ENCODE measurements at places on chromosomes 1 and 21.

DNA sequence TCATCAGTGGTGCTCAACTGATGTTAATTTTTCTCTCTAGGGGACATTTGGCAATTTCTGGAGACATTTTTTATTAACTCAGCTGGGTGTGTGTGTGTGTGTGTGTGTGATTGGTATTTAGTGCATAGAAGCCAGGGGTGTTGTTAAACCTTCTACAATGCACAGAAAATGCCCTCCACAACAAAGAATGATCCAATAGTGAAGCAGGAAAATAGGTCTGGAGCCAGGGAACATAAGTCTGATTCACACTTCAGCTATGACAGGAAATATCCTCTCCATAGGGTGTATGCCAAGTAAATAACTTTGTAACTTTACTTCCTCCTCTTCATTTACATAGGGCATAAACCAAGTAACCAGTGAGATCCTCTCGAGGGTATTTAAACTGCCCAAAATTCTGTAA, 25.1 kb upstream of the TMEM61 start:
- DNase-seq, result no peak

GRCh38 chr1:69671363-69672010, 103.8 kb downstream of the LRRC7 start:
- DNase-seq, result no peak

DNA sequence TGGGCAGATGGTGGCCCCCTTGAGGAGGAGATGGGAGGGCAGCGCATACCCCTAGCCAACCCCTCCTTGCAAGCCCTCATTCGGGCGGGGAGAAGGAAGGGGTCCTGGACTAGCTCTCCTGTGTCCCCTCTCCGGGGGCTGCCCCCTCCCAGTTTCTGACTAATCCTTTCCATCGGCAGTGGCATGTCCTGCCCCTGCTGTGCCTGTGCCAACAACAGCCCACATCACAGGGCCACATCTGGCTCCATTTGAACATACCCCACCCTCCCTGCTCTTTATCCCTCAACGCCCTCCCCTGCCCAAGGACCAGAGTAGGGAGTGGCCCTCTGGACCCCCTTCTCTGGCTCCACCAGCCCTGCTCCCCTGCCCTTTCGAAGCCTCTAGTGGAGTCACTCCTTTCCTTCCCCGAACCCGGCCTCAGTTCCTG, 11.0 kb upstream of the LMNA start:
- DNase-seq, result no peak

- no peak for DNase-seq
These were observed 78.6 kb downstream of the JAK1 start for GRCh38 chr1:64887689-64888217.

- no peak for DNase-seq
These were observed 398.5 kb upstream of the VAMP3 start for GRCh38 chr1:7372477-7373120.

GRCh38 chr21:42253466-42253865, 34.5 kb downstream of the ABCG1 start:
- DNase-seq, result no peak

DNA sequence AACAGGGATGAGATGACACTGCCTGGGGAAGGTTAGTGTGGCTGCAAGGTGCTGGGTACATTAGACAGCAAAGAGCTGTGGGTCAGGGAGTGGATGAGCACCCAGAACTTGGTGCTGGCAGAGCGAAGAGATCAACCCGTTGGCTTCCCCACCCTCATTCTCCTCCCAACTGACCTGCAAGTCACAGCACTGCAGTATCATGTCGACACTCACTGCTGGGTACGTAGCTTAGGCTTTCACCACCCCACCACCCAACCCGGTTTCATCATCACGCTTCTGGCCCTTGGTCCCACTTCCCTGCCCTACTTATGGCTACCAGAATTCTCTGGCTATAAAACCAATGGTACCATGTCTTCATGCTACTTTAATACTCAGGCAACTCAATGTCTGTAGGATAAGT, 73.6 kb upstream of the LYST start:
- DNase-seq, result no peak

GRCh38 chr21:42461185-42461520, 34.9 kb downstream of the RSPH1 start:
- DNase-seq, result no peak

DNA sequence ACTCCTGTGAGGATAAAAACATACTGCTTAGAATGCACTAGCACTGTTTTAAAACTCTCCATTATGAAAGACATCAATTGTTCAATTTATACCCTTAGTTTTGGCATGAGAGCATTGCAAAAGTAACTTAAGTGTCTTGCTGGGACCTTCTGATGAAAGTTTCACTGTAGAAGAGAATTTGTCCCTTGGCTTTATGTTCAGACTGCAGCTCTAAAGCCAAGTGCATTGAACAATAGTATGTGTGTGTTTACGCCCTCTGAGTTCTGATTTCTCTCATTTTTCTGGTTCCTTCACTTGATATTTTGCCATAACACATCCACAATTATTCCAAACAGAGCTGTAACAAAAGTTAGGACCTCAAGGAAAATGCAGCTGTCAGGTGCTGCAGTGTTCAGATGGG, 474.6 kb downstream of the DISC1 start:
- no peak for DNase-seq

DNA sequence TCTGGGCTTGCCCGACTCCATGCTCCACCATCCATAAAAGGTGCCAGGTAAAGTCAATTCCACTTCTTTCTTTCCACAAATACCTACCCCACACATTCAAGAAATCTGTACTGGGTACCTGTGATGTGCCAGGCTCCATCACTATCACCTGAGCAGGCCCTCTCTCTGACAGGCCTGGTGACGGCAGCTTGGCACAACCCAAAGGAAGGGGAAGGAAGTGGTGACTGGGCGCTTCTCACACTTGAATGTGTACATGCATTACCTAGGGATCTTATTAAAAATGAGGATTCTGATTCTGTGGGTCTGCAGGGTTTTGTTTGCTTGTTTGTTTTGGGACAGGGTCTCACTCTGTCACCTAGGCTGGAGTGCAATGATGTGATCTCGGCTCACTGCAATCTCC, 7.5 kb downstream of the HTR1D start:
- DNase-seq, result no peak

DNA sequence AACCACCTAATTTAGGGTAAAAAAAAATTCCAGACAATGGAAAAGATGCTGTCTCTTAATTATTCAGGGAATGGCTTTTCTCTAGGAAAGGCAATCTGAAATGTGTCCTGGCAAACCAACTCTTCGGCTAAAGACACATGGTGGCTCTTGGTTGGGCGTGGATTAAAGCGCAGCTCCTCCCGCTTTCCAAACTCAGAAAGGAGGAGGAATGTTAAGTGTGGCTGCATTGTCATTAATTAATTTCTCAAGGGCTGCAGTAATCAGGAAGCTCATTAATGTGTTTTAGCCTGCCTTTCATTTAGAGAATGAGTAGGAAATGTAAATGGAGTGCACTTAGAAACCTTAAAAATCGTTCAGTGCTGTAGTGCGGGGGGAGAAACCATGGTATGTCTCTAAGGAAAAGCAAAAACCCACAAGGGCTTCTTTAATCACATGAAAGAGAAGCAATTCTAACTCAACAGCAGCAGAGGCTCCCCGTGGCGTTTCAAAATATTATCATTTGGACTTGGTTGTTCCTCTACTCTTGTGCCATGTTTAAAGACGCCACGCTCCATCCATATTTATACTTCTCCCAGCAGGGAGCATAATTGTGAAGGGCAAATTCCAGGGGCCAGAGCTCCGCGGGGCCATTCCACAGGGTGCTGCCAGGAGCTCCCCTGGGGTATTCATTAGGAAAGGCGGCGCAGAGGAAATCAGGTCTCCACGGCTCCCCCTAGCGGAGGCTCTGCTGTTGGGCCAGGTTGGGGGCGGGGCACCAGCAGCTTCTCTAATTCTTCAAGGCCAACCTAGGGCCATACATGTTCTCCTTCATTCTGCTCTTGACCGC, 91.9 kb upstream of the SSX2IP start:
- DNase-seq, result peak; percentile 20

- no peak for DNase-seq
These were observed 11.3 kb downstream of the HS2ST1 start for GRCh38 chr1:86925742-86926141.

DNA sequence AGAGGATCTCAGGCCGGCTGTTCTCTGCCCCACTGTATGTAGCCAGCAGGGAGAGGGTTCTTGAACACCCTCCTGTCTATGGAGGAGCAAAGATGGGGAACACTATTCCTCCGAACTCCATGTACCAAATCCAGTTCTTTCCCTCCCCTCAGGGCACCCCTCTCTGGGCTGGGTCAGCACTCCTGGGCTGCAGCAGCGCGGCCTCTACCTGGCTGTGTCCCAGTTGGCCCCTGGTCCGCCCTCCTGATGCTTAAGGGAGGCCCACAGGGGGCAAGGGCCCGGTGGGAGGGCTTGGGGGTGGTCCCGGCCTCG, 471 bp upstream of the ADPRS start:
- DNase-seq, result no peak

- DNase-seq, result no peak
These were observed 11.0 kb downstream of the GSTM5 start for GRCh38 chr1:109722908-109723691.

DNA sequence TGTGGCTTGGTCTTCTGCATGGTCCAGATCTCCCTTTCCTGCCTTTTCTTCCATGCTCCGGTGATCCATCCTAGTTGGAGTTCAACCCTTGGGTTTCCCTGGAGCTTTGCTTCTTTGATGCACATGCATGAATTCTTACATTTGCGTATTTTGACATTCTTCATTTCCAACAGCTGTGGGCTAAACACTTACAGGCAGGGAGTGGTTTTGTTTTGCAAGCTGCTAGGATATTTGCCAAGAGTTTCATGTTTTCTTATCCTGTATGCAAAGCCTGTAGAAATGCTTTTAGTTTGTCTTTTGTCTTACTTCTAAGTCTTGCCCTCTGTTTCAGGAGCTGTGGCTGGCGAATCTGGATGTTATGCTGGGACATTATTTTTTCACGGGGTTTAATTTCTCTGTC, 90.3 kb upstream of the PAXBP1 start:
- DNase-seq, result no peak

DNA sequence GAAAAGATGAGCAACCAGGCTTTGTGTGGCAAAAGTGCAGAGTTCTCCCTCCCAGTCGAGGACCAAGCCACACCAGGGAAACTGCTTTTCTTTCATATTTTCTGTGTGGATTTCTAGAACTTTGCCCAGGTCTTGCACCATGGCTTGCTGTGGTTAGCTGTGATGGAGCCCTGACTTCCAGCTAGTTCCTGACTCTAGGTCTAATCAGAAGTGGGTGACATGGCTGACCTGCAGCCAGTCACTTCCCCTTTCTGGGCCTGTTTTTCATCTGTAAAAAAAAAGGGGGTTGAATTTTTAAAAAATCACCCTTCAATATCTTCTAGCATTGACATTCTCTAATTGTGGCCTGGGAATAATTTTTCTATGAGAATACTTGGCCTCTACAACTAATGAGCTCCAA, 491.2 kb upstream of the USP24 start:
- DNase-seq, result no peak

DNA sequence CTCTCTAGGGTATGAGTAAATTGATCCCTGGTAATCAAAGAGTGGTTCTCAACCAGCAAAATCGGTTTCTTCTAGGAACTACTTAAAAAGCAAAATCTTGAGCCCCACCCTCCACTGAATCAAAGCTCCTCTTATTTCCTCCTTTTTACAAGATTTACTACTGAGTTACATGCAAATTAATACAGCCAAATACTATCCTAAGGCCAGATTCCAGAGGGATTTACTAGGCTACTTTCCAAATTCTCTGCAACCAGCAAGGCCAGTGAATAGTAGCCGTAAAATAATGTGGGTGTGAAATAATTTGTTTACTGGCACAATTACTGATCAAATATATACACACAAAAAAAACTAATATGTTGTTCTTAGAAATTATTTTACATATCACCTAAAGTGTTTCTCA, 1583.8 kb downstream of the NCAM2 start:
- DNase-seq, result no peak

- no peak for DNase-seq
These were observed 268.2 kb upstream of the FOXD3 start for GRCh38 chr1:63054184-63054583.

DNA sequence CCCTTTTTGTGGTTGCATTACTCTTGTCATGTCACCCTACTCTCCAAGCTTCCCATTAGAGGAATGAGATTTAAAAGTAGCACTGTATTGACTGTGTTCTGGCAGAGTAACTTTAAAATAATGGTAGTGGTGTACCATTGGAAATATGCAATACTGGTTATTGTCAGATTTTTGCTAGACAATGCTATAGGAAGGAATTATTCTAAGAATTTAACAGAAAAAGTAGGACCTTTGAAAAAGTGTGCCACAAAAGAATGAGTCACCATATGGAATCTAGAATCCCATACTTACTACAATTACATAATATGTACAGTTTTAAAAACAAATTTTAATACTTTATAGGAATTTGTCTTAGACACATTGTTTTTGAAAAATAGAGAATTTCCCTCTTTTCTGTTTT, 13.8 kb downstream of the MIER1 start:
- no peak for DNase-seq

DNA sequence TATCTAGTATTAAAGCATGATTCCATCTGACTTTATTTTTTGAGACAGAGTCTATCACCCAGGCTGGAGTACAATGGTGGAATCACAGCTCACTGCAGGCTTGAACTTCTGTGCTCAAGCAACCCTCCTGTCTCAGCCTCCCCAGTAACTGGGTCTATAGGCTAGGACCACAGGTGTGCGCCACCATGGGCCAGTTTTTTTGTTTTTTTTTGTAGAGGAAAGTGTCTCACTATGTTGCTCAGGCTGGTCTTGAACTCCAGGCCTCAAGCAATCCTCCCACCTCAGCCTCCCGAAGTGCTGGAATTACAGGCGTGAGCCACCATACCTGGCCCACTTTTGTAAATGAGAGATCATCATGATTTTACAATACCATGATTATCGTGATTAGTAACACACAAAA, 9.2 kb downstream of the PPP1R15B start:
- no peak for DNase-seq

GRCh38 chr1:25569597-25570396, 26.4 kb downstream of the LDLRAP1 start:
- DNase-seq, result no peak

- peak; percentile 75 for DNase-seq
These were observed 12.3 kb downstream of the RCC1 start for GRCh38 chr1:28518000-28518744.

GRCh38 chr1:43541721-43542401, 11.2 kb downstream of the PTPRF start:
- no peak for DNase-seq

DNA sequence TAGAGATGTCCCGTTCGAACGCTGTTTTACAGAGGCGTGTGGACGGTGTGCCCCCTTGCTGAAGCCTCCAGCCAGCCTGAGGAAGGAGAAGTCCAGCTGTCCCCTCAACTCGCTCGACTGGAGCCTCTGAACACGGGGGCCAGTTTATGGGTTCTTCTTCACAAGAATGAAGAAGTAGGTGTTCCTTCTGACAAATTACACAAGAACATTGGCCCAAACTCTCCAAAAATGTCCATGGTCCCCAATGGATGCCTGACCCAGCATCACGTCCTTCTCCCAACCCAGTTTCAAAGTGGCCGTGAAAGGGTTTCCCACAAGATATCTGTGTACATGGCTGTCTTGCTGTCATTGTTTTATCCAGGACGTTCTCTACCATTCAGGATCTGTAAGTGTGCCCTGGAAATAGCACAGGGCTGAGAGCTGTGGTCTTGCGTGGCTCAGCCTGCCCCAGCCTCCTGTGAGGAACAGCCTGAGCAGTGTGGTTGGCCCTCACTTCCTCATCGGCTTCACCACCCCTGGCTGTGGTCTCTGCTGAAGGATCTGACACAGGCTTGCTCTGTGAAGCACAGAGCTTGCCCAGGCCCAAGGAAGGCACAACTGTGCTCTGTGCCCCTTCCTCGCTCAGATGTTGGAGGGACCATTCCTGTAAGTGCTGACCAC, 1.0 kb upstream of the S100B start:
- no peak for DNase-seq
